ENCODE measurements at places on chromosomes 4 and X.

GRCh38 chr4:165288639-165289422, 38.6 kb upstream of the MSMO1 start:
- DNase-seq: no peak

- peak; percentile 80 for DNase-seq
Observed at GRCh38 chr4:6198278-6198677, 2.1 kb downstream of the JAKMIP1 start.

GRCh38 chr4:26860922-26861433, 337 bp downstream of the STIM2 start:
- DNase-seq: peak; percentile 78

- DNase-seq: no peak
Observed at GRCh38 chr4:81003597-81004111, 26.9 kb upstream of the BMP3 start.

GRCh38 chrX:54950730-54951375, 30.2 kb downstream of the TRO start:
- no peak for DNase-seq

GRCh38 chr4:78776079-78776728, at the start of gene BMP2K:
TSS of gene BMP2K (plus strand) at chr4:78776350. CDS start at chr4:78776544, 194 bp downstream.
- peak; percentile 81 for DNase-seq

DNA sequence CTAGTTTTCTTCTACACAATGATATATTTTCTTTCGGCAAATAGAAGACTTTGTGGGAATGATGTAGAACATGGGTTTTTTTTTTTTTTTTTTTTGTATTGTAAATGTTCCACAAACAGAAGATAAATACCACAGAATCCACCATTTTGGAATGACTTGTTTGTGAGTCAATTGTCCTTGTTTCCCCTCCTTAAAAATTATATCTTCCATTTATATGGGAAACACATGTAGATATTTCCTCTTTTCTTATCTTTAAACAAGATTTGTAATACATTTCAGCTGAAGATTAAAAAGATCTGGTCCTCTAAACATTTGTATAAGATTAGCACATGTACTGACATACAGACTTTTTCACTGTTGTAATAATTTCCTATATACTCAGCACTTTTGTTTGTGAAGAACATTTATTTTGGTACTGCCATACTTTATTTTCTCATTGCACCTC, 304.6 kb downstream of the SPRY1 start:
- no peak for DNase-seq

DNA sequence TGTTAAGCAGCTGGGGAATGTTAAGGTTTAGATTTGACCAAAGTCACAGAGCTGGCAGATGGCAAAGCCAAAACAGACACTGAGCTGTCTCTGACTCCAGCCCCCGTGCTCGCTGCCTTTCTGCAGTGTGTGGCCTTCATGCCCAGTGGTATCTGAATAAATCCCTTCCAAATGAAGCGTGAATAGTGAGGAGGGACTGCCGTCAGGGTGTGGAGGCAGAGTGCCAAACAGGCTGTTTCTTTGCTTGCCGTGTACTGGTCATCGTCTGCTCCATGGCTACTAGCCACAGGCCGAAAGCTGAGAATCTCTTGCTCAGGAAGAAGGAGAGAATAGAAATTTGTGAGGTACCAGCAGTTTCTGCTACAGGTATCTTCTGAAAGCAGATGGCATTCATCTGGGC, 19.7 kb downstream of the PRIMPOL start:
- DNase-seq: no peak

DNA sequence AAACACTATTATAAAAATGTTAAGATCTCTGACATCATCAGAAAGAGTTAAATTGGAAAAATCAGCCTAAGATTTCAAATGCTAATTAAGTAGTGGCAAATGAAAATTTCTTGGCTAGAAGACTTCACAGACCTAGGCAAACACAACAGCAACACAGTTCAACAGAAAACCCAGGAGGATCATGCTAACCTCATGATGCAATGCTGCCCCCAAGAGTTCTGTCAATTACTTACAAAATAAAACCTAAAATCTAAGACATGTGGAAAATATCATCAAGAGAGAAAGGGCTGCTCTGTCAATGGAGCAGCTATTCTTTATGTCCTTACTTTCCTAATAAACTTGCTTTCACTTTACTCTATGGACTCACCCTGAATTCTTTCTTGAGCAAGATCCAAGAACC, 21.0 kb downstream of the S100G start:
- DNase-seq: no peak
